Activated CD8-positive, alpha-beta memory T cell treated with anti-CD3 and anti-CD28 coated beads, Interleukin-2, amount 10 ng/mL, durations not matched to agents 7 days and 5 days (primary cell): ENCODE measurements at places on chromosomes 7 and 10. TPM values are rescaled to one million over a fixed set of nuclear protein-coding genes. Genes with fewer than 3 reads are reported as not detected.

The FZD8 gene
- 0.35 TPM for total RNA-seq

The CPA2 gene
- total RNA-seq: not detected

The EBLN1 gene
- not detected for total RNA-seq

The MSMB gene
- not detected for total RNA-seq

The CHST15 gene
- 0.09 TPM for total RNA-seq

The GATA3 gene
- total RNA-seq: 61.5 TPM

The XRCC2 gene
- total RNA-seq: 18.0 TPM

The CHN2 gene
- total RNA-seq: 12.6 TPM
